ENCODE measurements at places on chromosomes 7 and 10.

GRCh38 chr7:101420436-101420835, 57.8 kb downstream of the COL26A1 start:
- no peak for DNase-seq

DNA sequence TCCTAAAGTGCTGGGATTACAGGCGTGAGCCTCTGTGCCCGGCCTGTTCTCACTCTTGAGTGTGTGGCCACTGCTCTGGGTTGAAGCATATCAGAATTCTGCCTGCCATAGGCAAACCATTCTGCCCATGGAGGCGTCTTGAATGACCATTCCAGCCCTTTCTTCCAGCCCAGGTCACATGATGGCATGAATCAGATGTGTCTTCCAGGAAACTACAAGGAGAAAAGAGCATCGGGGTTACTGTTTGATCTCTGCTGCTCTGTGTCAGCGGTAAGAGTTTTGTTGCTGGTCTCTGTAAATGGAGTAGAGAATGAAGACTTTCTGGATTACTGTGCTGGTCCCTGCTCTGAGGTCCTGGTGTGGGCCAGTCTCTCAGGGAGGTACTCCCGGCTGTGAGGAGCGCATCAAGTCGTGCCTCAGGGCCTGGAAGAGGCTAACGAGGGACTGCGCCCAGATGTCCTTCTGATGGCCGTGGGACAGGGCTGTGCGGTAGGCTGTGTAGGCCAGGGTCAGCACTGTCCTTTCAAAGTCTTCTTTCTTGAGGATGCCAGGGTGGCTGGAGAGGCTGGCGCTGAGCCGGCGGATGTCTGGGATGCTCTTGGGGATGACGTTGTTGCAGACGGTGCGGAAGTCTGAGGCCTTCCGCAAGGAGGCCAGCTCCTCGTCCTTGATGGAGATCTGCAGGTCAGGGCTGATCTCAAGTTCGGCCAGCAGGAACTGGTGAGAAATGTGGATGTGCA, 5.8 kb upstream of the SLC13A4 start:
- DNase-seq = no peak

DNA sequence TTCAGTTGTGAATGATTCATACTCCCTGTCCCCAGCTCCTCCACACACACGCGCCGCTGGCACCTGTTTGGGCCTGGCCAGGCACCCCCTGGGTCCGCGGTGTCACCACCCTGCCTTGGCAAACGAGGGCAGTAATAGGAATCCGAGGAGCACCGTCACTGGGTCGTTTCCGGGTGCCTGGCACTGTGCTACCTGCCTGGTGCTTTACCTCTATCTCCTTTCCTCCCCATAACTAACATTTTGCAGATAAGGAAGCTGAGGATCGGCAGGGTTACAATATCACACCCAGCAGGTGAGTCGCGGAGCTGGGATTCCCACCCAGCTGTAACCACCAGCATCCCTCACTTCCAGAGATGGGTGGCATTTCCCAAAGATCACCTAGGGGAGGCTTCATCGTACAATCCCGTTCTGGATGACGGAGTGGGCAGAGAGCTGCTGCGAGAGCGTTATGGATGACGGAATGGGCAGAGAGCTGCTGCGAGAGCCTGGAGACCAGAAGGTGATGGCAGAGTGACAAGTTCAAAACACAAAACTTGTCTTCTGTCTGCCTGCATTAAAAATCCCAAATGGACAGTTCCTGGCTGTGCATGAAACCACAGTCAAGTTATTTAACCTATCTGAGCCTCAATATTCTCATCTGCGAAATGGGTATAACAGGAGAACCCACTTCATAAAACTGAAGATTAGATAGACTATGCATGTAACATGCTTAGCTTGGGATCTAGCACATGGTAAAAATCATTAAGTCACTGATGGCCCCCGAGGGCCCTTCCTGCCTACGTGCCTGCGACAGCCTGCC, 1.1 kb upstream of the HSPA12A start:
- no peak for DNase-seq

- peak; percentile 64 for DNase-seq
Measured at GRCh38 chr10:97713339-97713825, at the start of gene MARVELD1. Gene MARVELD1, plus strand, starts transcription at chr10:97713730. Its CDS starts 147 bp downstream, at chr10:97713877.

DNA sequence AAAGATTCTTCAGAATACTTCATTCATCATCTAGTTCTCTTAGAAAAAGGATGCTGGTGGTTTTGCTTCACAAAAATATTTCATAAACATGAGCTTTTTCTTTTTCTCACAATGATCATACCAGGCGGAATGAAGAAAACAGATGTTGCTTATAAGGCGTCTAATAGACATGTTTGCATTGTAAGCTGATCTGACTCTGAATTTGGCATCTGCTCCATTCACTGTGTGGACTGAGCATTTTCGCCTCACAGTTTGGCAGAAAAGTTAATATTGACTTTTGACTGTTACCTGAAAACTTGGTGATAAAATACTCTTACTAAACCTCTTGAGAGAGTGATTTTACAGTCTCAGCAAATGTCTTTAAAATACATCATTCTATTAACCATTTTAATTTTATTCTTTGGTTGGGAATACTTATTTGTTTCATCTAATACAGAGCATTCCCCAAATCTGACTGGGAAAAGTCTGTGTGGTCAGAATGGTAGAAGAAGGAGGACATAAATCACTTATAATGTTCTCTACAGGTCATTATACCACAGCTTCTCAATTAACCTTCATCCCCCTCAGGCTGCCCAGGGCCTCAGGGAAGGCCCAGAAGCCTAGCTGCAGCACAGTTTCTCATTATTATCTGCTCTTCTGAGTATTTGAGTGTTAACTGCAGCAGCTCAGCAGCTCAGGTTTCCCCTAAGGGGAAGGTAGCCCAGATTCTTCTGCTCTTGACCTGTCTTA, 121.6 kb upstream of the KAT6B start:
- no peak for DNase-seq

GRCh38 chr7:154672659-154673415, 330.1 kb downstream of the PAXIP1 start:
- DNase-seq = no peak

DNA sequence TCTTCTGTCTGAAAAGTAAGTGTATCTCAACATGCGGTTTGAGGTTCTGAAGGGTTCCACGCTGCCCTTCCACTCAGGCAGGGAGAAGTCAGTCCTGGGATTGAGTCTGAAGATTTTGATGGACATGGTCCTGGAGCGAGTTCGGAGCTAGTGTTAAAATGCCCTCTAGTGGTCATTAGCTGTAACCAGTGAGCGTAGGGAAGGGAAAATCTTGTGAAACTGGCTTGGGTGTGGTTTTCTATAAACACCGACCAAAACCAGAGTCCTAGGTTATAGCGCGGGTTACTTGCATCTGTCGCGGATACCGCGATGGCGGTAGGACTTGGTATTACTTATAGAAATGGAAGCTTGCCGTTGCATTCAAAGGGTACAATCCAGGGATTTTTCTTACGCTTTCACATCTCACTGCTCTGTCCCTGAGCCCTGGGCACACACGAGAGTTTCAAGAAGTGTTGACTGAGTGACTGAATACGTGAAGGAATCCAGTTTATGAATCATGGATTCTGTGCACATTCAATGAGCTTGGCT, 348.2 kb upstream of the C7orf33 start:
- DNase-seq = peak; percentile 45

DNA sequence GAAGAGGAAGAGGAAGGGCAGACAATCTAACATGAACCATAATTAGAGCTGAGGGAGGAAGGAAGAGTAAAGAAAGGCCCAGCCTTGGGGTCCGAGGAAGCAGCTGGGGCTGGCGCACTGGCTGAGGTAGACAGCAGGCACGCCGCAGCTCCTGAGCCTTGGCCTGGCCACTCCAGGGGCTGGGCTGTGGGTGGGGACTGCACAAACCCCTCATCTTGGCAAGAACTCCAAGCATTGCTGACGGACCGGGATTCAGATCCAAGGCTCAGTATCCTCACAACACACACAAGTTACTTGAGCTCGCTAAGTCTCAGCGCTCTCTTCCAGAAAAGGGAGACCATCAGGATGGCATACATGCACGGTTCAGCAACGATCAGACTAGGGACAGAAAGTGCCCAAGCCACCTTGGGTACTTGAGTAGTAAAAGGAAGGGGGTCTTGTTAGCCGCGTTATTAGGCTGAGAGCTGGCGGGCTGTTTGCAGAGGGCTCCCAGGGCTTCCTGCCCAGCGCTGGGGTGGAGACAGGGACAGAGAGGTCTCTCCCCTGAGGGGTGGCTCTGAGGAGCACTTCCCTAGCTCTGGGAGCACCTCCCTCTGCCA, 4.5 kb downstream of the TNS3 start:
- peak; percentile 68 for DNase-seq

GRCh38 chr7:129095258-129095657, 40.3 kb upstream of the TNPO3 start:
- DNase-seq = no peak

DNA sequence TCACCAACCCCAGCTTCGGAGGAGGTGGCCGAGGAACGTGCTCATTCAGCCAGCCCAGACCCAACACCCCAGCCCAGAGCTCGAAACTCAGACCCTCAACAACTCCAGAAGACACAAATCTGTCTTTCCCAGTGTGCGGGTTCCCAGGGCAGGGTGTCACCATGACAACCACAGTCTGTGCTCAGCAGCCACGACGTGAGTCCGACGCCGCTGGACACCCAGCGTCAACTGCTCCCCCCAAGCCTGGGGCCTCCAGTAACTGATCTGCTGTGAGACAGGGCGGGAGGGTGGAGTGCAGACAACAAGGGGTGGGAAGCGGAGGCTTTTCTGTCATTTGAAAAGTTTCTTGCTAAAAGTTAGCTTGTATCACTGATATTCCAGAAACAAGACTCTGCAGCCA, 167.2 kb downstream of the MAD1L1 start:
- DNase-seq = no peak

DNA sequence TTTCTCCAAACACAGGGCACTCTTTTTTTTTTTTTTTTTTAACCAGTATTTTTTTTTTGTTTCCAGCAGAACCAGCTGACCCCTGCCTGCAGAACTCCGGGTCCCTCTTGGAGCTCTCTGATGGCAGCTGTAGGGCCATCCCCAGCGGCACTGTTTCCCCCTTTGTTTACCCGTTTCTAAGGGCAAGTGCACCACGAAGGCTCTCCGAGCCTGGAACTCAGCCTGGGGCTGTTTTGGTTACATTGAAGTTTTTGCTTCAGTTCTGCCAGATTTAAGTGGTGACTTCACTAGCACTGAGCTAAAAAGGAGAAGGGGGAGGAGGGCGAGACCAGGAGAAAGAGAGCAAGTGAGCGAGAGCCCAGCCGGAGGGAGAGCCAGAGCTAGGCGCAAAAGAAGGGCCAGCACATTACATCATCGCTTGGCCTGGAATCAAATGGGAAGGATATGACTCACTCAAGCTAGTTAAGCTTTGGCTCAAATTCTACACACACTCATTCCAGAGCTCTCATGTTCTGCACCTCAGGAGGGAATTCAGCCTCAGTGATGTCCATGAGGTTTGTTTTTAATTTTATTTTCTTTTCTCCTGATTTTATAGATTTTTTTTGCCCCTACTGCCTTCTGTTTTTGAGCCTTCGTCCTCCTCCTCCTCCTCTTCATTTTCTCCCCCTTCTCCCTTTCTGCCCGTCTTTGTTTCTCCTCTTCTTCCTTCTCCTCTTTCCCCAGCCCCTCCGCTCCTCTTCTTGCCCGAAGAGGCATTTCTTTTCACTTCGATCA, 272.3 kb downstream of the TRIL start:
- peak; percentile 89 for DNase-seq

DNA sequence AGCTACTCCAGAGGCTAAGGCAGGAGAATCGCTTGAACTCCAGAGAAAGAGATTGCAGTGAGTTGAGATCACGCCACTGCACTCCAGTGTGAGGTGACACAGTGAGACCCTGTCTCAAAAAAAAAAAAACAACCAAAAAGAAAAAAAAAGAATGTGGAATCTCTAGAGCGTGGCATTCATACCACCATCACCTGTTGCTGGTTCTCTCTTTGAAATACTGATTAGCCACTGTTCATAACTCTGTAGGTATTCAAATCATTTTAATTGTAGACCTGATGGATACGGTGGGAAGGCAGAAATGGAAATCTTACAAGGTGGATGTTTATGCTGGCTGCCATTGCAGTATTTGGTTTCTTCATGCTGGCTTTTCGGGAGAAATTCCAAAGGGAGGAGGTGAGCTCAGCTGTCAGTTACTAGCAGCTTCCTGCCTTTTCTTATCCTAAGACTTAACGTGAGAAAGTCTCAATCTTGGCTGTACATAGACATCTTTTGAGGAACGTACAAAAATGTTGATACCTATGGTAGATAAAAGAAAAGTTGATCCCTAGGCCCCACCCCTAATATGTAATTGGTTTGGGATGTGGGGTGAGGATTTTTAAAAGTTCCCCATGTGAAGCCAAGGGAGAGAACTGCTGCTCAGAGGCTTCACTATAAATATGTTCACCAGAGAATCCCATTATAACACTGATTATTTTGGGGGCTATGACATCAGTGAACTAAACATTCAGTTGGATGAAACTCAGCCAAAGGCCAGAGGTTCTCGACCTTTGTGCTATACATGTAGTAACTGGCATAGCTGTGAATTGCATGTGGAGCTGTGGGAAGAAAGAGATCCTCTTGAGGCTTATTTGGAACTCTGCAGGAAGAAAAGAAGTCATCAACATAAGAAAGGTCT, 26.9 kb upstream of the MKLN1 start:
- DNase-seq = no peak

GRCh38 chr7:105365541-105366534, 22.9 kb downstream of the SRPK2 start:
- DNase-seq = no peak

- no peak for DNase-seq
Measured at GRCh38 chr7:12769444-12769843, 82.0 kb downstream of the ARL4A start.

GRCh38 chr7:17069146-17069545, 187.4 kb upstream of the AGR3 start:
- DNase-seq = no peak

DNA sequence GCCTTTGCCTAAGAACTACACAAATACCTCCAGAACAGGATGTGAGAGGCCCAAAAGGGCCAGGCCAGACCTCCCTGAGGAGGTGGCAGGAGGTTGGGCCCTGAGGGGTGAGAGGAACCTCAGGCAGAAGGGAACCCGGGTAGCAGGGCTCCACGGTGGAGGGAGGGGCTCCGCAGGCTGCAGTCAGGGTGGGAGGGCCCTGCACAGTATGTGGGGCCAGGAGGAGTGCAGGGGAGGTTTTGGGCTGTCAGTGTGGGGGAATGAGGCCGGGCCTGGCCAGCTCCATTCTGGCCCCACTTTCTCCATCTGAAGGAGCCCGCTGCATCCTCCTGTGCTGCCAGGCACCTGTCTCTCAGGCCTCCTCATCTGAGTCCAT, 25.9 kb downstream of the DNAJB12 start:
- DNase-seq = no peak

DNA sequence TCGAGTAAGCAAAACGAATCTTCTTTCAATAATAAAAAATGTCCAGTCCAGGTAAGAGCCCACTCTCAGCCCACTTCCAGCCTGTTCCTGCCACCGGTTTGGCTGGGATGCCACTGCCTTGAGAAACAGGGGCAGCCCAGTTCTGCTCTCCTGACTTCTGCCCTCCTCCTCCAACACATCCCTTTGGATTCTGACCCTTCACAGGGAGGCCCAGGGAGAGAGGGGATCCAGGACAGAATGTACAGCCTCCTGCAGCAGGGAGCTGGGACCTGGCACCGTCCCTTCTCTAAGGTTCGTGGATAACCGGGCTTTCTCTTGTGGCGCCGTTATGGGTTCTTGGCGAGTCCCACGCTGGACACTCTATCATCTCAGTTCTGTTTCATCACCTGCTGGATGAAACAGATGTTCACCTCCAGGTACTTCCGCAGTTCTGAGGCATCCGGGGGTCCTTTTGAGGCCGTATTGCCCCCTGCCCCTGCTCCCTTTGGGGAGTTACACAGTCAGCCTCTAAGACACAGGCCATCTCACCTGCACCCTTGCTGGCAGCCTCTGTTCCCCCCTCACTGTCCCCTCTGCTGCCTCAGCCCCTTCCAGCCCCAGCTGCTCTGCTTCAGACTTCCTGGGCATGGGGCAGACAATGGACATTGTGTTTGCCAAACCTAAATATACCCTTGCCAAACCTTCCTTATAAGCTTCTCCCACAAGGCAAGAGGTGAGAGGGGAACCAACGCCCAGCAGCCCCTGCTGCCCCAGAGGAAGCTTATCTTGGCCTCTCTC, 203.8 kb upstream of the ZMIZ1 start:
- no peak for DNase-seq
